ENCODE measurements at places on chromosomes 12 and 14. TPM values are rescaled to one million over a fixed set of nuclear protein-coding genes. Genes with fewer than 3 reads are reported as not detected.

CCDC197 gene
- not detected for total RNA-seq

- no peak overlapping the region for H3K4me3 ChIP-seq
- H3K27me3 ChIP-seq: no peaks in the 10 kb centered on the region
- H3K4me1 ChIP-seq: peaks cover 17% of the 10 kb centered on the region
- no peaks in the 10 kb centered on the region for H3K36me3 ChIP-seq
- no peak for DNase-seq
- no peak overlapping the region for H3K27ac ChIP-seq
These were observed 2.4 kb upstream of the SNW1 start for GRCh38 chr14:77763316-77763715.

DNA sequence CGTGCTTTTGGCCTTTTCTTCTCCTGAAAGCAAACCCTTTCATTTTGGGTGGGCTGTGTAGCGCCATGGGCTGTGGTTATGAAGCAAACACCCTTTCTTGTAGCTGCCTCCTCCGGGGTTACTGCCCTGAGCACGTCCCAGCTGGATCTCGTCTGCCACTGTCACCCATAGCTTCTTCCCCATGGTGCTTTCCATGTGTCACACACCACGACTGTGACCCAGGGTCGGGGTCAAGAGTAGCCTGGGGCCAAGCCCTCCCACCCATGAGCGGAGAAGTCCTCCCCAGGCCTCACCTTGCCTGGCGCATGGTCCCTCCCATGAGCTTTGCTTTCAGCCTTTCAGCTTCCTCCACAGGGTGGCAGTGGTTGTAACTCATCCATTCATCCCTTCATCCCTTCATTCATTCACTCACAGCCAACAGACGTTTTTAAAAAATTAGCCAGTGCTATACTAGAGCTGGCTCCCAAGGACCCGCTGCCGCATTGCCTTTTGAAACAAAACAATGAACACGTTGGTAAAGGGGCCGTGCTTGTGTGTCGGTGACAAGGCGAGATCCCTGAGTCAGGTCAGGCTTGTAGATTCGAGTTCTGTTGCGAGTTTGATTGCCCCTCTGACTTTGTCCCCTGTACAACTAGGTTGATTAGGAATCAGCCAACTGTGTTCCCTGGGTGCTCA lies 29.5 kb downstream of the MEG3 start:
- no peaks in the 10 kb centered on the region for H3K4me1 ChIP-seq
- no peaks in the 10 kb centered on the region for H3K36me3 ChIP-seq
- no peaks in the 10 kb centered on the region for H3K27me3 ChIP-seq
- no peak overlapping the region for H3K4me3 ChIP-seq

GRCh38 chr14:101889898-101890297 lies 74.5 kb upstream of the DYNC1H1 start:
- H3K27me3 ChIP-seq: no peaks in the 10 kb centered on the region
- H3K4me3 ChIP-seq: no peak overlapping the region
- no peaks in the 10 kb centered on the region for H3K4me1 ChIP-seq
- no peak for DNase-seq

All from upper lobe of left lung (tissue), 6 donors.